ENCODE measurements at places on chromosomes 16 and 17.
A peak's percentile ranks its signal among the peaks of the same experiment; 100 is the strongest.

- no peak for DNase-seq
Measured at GRCh38 chr16:76276745-76277438, at the start of gene CNTNAP4. Gene CNTNAP4 (plus strand): TSS chr16:76277401. CDS start chr16:76277663, 262 bp downstream.

GRCh38 chr17:78884148-78884825 lies 18.7 kb downstream of the CEP295NL start:
- no peak for DNase-seq

- no peak for DNase-seq
Measured at GRCh38 chr16:81866820-81867440, 87.8 kb downstream of the PLCG2 start.

GRCh38 chr17:6110592-6110991 lies 40.4 kb downstream of the WSCD1 start:
- no peak for DNase-seq

DNA sequence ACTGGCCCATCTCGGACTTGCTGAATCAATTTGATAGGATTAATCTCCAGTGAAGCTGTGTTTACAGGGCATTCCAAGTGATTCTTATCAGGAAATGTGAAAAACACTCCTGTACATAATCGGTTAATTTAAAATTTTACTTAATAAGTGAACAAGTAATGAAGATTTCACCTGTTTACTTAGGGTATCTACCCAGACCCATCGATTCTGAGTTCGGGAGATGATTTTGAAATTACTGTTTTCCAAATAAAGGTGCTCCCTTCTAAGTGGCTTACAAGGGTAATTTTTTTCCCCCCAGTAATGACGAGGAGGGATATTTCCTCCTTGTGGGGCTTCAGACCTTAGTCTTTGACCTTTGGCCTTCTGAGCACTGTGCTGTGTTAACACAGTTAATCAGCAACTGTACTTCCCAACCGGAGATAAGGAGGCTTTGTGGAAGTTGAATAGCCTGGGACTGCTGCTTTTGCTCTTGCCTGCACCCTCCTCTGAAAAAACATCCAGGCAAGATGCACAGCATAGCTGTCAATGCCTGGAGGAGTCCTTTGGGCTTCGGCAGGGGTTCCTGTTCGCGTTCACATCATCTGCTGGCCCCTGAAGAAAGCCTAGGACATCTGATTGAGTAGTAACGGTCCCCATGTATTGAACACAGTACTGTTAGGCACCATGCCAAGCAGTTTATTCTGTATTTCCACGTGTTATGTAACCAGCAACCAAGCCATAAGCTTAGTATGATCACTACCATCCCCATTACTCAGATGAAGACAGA lies 1.8 kb downstream of the FAHD1 start:
- no peak for DNase-seq

- no peak for DNase-seq
Measured at GRCh38 chr17:8038954-8039610, at the start of gene ALOX15B. Gene ALOX15B (plus strand): TSS chr17:8039059. CDS start chr17:8039156, 97 bp downstream.

DNA sequence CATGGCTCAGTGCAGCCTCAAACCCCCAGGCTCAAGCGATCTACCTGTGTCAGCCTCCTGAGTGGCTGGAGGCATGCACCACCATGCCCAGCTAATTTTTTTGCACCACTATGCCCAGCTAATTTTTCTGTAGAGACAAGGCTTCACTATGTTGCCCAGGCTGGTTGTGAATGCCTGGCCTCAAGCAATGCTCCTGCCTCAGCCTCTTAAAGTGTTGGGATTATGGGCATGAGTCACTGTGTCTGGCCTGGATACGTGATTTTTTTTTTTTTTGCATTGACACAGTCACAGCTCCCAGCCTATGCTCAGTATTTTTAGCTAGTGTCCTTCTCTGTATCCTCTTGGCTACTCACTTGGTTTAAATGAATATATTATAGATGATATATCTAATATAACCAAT lies 377.0 kb upstream of the TNRC6C start:
- DNase-seq: no peak

GRCh38 chr16:733382-734207 lies 6.7 kb downstream of the HAGHL start:
- no peak for DNase-seq

DNA sequence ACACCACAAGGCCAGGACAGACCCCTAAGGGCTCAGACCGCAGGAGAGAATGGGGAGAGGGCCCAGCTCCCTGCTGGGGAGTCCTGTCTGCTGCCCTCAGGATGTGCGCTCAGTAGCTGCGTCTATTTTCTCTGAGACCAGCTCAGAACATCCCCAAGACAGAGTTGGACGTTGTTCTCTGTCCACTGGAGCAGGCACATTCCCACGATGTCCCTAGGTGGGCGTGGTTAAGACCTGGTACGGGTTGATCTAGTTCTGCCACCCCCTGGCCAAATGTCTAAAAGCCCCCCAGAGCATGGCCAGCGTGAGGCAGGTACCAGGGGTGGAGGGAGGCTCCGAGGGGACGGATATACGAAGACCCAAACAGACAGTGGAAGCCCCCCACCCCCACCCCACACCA lies 842 bp upstream of the CALB2 start:
- no peak for DNase-seq

DNA sequence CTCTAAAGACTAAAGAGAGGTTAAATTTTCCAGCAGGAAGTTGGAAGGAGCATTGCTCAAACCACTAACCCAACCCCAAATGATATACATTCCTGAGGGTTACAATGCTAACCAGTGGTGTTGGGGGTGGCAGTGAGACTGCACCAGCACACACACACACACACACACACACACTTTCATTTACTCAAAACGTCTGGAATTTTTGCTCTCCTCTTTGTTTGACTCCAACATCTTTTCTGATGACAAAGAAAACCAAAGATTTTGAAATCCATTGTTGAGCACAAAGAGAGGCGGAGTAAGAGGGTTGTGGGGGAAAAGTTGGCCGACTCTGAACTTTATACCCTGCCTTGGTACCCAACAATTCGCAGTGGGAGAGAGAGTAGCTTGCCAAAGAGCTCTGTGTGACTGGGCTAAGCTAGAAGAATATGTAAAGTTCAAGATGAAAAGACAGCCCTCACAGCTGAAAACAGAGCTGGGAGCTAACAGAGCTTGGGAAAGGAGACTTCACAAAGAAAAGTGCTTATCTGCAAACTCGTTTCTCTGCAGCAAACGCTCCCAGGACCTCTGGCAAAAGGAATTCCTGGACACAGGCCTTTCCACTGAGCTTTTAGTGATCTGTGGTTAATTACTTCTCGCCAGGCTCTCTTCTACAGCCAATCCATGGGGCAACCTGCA lies 426.0 kb upstream of the CDH11 start:
- no peak for DNase-seq

- no peak for DNase-seq
Measured at GRCh38 chr17:15915961-15916360, 29.0 kb upstream of the ADORA2B start.

- peak; percentile 45 for DNase-seq
Measured at GRCh38 chr16:70476272-70477020, 22.1 kb downstream of the FCSK start.

DNA sequence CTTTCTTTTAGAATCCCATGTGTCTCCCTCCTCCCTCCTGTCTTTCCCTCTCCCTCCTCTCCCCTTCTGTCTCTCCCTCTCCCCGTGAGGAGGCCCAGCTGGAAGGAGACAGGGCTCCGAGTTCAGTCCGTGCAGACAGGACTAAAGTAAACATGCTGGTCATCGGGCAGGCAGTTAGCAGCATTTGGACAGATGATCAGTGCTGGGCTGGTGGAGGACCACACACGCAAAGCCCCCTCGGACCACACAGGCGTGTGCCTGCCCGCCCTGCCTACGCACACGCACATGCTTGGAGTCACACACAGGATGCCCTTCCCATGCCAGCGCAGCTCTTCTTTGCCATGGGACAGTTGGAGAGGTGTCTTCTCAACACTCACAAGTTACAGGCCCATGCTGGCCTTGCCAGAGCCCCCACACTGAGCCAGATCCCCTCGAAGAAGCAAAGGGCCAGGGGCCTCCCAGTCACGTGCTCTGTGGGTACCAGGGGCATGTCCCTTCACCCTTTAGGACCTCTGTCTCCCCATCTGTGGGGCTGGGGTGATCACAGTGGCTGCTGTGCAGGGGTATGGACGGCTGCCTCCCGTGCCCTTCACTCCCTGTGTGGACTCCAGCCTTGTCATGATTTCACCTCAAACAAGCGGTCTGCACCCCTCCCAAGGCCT lies 215.7 kb upstream of the FOXF1 start:
- DNase-seq: no peak

DNA sequence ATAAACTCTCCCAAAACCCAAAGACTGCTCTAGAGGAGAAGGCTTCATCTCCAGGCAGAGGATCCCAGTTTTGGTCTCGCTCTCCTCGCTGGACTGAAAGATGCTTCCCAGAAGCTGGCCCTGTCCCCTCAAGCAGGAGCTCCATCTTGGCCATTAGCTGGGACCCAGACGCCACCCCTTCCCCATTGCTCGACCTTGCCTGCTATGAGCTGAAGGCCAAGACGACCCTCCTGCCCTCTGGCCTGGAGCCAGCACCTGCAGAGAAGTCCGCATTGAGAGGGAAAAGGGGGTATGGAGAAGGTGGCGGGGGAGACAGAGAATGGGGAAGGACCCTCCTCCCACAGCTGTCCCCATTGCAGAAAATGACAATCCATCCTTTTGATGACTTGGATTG lies 3.6 kb upstream of the RCVRN start:
- no peak for DNase-seq

GRCh38 chr17:81418710-81419318 lies 23.6 kb downstream of the BAHCC1 start:
- no peak for DNase-seq

GRCh38 chr16:68259007-68259825 lies 5.1 kb upstream of the SLC7A6 start:
- DNase-seq: no peak

GRCh38 chr16:10145542-10146035 lies 36.6 kb downstream of the GRIN2A start:
- DNase-seq: no peak

GRCh38 chr16:74611721-74612120 lies 4.8 kb upstream of the GLG1 start:
- no peak for DNase-seq

DNA sequence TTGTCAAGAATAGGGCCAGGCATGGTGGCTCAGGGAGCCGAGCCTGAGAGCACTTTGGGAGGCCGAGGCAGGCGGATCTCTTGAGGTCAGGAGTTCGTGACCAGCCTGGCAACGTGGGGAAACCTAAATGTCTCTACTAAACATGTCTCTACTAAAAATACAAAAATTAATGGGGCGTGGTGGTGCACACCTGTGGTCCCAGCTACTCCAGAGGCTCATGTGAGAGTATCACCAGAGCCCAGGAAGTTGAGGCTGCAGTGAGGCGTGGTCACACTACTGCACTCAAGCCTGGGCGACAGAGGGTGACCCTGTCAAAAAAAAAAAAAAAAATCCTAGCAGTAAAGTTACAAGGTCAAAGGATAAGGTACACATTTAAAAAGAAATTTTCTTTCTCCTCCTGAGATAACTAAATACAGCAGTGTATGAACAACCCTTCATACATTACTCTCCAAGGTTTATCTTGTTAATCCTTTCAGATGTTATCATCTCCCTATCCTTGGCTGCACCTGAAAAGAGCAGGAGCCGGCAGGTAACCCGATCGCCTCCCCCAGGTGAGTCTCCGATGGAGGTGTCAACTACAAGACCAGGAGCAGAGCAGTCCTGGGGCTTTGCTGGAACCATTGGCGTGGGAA lies 122.3 kb downstream of the GOSR1 start:
- no peak for DNase-seq

DNA sequence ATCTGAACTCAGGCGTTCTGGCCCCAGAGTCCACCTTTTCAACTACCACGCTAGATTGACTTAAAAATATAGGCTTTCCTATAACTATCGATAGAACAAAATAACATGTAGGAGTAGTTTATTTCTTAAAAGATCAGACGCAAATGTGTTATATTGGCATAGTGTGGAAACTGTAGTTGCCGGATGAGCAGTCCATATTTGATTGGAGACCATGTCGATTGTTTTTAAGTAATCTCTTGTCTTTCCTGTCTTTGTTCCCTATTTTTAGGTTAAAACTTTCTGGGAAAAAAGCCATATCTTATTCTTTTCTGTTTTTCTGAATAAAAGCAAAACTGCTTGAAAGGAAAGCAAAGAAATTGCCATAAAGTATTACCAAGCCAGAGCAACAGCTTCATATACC lies 53.1 kb downstream of the GAN start:
- no peak for DNase-seq

DNA sequence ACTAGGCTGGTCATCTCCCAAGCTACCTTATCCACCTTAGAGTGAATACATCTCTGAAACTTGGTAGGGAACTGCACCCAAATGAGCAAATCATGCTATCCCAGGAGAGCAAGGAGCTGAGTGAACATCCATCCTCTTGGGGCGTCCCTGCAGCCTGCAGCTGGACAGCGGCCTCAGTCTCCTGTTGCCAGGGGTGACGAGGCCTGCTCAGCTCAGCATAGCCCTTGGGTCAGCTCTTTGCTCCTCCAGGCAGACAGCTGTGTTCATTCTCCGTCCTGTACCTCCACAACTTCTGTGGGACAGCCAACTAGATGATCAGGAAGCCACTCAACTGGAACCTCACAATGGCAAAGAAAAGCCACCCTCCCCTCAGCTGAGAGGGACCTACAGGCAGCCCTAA lies 111.9 kb downstream of the SOCS1 start:
- DNase-seq: no peak

Measured in stimulated activated CD4-positive, alpha-beta T cell treated with anti-CD3 and anti-CD28 coated beads, TNF-alpha, amount 100 ng/mL, for 24 hours (primary cell).